ENCODE measurements at places on chromosomes 6 and 20.
A peak's percentile ranks its signal among the peaks of the same experiment; 100 is the strongest.

DNA sequence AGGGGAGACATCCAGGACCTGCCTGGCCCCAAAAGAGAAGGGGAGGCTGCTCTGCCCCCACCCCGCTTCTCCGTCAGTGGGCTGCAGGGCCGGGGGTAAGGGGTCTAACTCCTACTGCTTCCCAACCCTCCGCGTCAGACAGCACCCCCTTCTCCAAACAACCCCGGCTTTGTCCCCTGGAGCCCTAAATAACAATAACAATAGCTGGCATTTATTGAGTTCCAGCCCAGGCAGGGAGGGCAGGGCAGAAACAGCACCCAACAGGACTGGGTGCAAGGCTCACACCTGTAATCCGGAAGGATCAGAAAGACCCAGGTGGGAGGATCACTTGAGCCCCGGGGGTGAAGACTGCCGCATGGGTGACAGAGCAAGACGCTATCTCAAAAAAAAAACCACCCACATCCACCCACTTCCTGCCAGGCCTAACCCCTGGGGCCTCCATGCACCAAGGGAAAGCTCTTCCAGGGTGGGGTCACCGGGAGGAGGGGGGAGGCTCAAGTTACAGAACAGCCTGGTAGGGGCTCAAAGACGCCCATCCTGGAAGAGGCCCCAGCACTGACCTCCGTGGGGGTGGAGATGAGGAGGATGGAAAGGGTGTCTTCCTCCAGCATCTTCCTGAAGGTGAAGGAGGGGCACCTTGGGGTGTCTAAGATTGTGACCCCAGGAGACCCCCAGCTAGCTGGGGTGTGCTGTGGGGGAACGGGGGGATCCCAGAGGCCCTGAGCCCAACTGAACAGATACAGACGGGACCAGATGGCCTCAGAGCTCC lies 1.3 kb upstream of the FNDC11 start:
- DNase-seq: peak; percentile 41

DNA sequence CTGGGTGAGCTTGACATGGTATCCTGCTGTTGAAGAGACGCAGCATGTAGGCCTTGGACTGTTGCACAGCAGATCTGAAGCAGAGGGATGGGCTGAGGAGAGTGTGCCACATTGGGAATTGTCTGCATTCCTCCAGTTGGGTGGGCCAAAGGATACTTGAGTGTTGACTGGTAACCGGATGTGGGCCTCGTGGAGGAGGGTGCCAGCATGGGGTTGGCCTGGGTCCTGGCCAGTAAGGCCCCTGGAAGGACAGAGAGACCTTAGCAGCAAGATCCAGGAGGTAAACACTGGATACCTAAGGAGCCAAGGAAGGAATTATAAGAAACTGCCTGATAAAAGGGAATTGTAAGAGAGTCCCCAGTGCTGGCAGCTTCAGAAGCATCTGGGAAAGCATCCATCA lies 76.9 kb downstream of the FIG4 start:
- no peak for DNase-seq

- DNase-seq: no peak
Measured at GRCh38 chr6:150722614-150723344, 123.1 kb downstream of the PLEKHG1 start.

GRCh38 chr6:35774116-35774794 lies 2.1 kb upstream of the CLPSL2 start:
- no peak for DNase-seq

DNA sequence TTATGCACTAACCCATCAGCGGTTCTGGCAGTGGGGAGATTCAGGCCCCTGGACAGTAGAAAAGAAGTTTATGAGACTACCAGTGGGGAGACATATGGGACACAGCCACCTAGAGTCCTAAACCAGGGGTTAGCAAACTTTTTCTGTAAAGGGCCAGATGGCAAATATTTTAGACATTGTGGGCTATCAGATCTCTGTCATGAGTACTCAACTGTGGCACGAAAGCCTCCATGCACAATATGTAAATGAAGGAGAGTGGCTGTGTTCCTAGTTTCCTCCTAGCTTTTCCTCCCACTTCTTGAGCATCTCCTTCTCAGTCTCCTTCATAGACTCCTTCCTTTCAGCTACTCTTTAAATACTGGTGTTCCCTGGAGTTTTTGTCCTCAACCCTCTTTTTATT lies 3.3 kb upstream of the HLA-DMA start:
- no peak for DNase-seq

- no peak for DNase-seq
Measured at GRCh38 chr6:53926505-53926904, 131.7 kb downstream of the LRRC1 start.
